ENCODE measurements at places on chromosomes 11 and 22. TPM values are rescaled to one million over a fixed set of nuclear protein-coding genes. Genes with fewer than 3 reads are reported as not detected.

- no peak for DNase-seq
These were observed 5.4 kb downstream of the FUT4 start for GRCh38 chr11:94549146-94549545.

DNA sequence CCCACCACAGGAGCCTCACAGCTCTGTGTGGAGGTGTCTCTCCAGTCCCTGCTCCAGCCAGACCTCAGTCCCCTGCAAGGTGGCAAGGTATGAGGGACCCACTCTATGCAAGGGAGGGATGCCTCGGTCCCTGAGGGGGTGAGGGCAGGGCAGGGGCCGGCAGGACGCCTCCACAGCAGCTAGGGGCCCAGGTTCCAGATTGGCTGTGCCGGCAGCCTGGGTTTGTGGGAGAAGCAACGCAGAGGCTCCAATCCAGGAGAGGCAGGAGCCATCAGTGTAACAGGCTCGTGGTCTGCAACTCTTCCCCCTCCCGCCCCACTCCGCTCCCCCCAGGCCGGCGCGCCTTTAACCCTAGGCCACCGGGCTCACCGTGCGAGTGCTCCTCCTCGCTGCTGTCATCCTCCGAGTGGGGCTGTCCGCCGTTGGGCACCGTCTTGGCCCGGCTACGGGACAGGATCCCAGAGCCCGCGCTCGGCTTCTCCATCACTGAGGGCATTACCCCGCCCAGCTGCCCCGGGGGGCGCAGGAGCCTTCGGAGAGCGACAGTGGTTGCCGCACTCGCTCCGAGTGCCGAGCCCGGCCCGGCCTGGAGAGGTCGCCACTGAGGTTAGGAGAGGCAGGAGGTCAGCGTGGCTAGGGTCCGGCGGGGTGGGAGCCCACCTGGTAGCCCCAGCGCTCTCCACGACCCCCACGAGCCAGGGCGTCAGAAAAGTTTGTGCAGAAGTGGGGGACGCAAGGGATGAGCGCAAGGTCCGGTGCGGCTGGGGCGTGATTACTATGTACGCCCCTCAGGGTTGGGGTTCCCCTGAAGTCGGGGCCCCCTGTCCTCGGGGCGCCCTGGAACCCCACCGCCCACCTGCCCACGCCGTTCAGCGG is 765 bp downstream of the RCOR2 start:
- peak; percentile 33 for DNase-seq

The PCNX3 gene
- 47.7 TPM for total RNA-seq

The ADAMTS15 gene
- total RNA-seq: 0.04 TPM
